ENCODE measurements at places on chromosomes 5 and 9. TPM values are rescaled to one million over a fixed set of nuclear protein-coding genes. Genes with fewer than 3 reads are reported as not detected.

Gene FOXD4
- 0.52 TPM for total RNA-seq

Gene TICAM2
- 9.1 TPM for total RNA-seq

Gene SH3RF2
- 1.2 TPM for total RNA-seq

Gene MYO10
- total RNA-seq = 21.5 TPM

Gene PCDHB10
- 2.8 TPM for total RNA-seq

Gene HEMGN
- total RNA-seq = not detected

Gene TLR4
- 11.0 TPM for total RNA-seq

Gene GPSM1
- total RNA-seq = 34.1 TPM

DNA sequence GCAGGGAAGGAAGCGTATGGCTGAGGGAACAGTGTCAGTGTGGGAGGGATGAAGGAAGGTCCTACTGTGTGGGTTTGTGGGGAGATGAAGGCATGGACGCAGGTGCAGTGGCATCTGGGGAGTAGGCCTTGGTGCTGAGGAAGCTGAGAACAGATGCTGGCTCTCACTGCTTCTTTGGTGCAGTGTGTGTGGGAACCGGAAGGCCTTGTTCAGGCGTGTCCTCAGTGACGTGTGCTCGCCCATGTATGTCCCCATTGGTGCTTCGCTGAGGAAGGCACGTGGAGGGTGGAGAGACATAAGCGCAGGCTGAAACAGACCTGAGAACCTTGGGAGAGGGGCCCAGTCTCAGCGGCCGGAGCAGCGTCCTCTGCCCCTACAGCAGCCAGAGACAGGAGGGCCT, 18.7 kb downstream of the ADAMTS13 start:
- no peak for DNase-seq

- no peak for DNase-seq
Measured at GRCh38 chr5:69105996-69106906, 12.4 kb downstream of the SLC30A5 start.

GRCh38 chr5:90987726-90988125, 395.4 kb downstream of the ARRDC3 start:
- DNase-seq = no peak

- no peak for DNase-seq
Measured at GRCh38 chr5:119902593-119902992, 273.2 kb downstream of the FAM170A start.

GRCh38 chr5:95959888-95960666, 1.6 kb downstream of the ELL2 start:
- DNase-seq = peak; percentile 57

DNA sequence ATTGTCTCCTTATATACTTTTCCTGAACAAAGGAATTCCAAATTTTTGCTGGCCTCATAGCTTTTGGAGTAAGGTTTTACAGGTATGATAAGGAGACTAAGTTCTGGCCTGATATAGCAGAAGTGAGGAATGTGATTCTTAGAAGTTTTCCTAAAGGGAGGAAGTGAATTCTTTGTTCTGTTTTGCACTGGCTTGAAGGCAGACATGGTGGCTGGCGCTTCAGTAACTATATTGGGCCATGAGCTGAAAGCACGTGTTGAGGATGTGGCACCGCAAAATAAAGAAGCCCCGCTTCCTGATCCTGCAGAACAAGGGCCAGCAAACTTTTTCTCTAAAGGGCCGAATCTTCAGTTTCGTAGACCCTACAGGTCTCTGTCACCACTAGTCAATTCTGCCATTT, 224.2 kb downstream of the SNX18 start:
- DNase-seq = no peak

DNA sequence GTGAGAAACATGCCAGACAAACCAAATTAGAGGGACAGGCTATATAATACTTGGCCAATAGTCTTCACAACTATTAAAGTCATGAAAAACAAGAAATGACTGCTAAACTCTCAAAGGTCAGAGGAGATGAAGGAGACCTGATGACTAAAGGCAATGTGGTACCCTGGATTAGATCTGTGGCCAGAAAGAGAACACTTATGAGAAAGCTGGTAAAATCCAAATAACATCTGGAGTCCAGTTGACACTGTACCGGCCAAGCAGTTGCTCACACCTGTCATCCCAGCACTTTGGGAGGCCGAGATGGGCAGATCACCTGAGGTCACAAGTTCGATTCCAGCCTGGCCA, 24.4 kb downstream of the ATOX1 start:
- DNase-seq = peak; percentile 68

GRCh38 chr5:134053840-134054338, 49.1 kb upstream of the VDAC1 start:
- peak; percentile 20 for DNase-seq

DNA sequence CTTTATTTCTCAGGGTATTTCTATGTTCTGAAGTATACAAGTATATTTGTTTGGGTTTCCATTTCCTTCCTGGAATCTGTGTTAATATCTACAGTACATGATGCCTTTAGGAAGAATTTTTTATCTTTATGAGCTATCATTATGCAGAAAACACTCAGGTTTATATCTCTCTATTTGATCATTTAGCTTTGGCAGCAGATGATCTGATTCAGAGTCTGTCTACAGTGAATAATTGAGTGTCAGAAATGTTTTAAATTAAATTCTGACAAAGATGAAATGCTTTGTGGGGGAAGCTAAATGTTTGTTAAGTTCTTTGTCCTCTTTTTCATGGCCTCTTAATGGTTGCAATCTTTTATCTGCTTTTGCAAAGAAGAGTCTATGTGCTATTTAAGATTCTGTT, 2141.0 kb upstream of the ACO1 start:
- no peak for DNase-seq

DNA sequence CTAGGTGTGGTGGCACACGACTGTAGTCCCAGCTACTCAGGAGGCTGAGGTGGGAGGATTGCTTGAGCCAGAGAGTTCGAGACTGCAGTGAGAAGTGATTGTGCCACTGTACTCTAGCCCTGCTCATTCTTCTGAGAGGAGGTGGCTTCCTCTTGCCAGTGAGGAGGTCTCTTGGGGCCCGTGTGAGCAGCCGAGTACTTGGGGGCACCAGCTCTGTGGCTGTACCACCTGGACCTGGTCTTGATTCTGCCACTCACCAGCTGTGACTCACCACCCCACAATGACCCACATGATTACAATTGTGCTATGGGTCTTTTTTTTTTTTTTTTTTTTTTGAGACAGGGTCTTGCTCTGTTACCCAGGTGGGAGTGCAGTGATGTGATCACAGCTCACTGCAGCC, 18.0 kb upstream of the CRB2 start:
- DNase-seq = no peak

GRCh38 chr9:89418882-89419640, 78.9 kb downstream of the SEMA4D start:
- no peak for DNase-seq

DNA sequence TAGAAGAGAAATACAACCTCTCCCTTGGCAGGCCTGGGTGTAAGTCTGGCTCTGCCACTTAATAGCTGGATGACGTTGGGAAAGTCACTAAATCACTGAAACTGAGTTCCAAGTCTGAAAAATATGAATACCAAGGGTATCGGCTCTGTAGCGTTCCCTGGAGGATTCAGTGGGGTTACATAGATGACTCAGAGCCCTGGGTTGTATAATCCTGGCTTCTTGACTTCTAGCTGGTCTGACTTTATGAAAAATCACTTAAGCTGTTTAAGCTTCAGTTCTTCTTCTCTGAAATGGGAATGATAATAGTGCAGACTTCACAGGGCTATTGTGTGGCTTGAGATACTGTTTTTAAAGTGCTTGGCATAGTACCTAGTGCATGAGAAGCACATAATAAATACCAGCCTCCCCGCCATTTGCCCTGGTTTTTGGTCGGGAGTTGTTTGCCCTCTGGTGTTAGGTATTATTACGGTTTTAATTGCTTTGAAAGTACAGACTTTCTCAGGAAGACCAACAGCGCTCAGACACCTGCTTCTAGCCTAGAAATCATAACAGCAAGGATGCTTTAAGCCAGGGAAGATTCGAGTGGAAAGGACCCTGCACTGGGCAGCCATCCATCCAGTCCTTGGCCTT, 43.0 kb downstream of the CYFIP2 start:
- peak; percentile 56 for DNase-seq

GRCh38 chr5:130963798-130964197, 201.3 kb downstream of the HINT1 start:
- DNase-seq = peak; percentile 5

GRCh38 chr5:136076881-136077445, 48.2 kb downstream of the TGFBI start:
- no peak for DNase-seq

DNA sequence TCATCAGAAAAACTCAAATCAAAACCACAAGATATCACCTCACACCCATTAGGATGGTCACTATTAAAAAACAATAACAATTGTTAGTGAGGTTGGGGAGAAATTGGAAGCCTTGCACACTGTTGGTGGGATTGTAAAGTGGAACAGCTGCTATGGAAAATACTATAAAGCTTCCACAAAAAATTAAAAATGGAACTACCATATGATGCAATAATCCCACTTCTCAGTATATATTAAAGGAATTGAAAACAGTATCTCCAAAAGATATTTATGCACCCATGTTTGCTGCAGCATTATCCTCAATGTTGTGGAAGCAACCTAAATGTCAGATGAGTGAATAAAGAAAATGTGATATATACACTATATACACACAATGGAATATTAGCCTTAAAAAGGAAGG, 14.5 kb upstream of the ADRA1B start:
- DNase-seq = no peak

DNA sequence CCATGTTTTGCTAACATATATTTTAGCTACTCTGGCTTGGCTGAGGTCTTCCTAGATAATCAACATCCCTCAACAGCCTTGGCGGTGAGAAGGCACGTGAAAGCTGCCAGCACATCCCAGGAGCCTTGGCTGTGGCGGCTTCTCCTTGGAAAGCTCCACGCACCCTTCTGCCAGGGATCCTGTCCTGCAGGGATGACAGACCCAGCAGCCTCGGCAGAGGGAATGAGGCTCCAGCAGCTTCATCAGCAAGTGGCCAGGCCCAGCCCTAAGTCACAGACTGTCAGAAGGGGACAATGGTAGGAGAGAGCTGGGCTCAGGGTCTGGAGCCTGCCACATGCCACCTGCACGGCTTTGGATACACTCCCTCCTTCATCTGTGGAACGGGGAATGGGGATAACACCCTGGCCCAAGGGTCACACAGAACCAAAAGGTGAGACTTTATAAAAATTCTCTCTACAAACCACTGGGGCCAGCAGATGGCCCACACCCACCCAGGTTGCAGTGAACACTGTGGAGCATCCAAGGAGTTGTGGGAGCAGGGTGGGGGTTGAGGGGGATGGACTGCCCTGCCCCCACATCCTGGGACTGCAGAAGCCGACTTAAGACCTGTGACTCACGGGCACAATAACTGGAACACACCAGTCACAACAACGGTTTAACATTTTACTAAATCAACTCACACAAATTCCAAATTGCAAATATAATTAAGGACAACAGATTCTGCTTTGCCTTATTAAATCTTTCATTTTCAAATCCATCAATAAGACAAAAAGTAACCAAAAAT, 65.1 kb downstream of the MACROH2A1 start:
- DNase-seq = no peak

GRCh38 chr9:97889941-97890887, 32.1 kb downstream of the TRMO start:
- no peak for DNase-seq

- DNase-seq = no peak
Measured at GRCh38 chr5:51376509-51376908, 6.7 kb upstream of the ISL1 start.

DNA sequence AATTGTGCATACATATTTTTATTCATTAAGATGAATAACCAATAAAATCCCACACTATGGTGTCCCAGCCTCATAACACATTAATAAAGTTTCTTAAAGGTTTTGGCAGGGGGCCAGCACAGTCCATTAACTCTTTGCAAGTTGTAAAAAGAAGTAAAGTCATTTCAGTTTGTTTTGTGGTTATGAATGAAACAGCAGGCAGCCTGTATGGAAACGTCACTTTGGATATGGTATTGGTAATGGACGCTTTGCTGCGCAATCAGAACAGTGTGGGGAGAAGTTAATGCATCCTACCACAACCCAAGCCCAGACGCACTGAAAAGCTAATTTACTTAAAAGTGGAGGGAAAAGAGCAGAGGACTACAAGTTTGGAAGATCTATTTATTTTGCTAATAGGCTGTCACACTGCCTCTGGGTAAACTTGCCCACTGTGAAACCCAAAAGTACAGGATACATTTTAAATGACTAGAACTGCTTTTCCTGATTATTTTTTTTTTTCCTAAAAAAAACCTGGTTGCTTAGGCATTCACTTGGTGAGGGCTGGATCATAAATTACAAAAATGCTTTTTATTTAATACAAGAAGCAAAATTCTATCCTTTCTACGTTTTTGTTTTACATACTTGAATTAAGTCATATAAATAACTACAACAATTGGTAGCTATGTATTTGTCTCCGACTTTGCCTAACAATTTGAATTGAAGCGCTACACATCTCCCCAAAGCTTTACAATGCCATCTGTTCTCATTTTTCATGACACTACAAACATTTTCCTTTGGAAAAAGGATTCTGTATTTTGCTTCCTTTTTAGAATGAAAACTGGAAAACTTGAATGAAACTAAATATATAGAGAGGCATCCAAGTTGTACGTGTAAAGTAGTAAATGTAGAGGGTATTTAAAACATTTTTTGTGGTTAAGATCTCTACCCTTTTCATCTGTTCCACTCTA, 104.3 kb downstream of the NFIB start:
- no peak for DNase-seq

DNA sequence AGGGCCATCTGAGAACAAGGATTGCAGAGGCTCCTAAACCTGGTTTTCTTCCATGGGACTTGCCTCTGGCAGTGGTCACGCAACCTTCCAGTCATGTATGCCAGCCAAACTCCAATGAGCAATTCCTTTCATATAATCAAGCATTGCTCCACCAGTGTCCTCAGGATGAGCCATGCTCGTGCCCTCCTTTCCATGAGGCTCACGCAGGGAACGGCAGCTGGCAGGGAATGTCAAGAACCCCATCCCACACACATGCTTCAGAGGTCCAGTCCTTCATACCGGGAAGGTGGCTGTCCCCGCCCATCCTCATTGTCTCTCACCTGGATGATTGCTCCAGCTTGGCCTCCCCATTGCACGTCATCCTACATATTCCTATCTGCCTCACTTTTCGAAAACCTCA, 13.4 kb upstream of the ZBTB34 start:
- DNase-seq = no peak

DNA sequence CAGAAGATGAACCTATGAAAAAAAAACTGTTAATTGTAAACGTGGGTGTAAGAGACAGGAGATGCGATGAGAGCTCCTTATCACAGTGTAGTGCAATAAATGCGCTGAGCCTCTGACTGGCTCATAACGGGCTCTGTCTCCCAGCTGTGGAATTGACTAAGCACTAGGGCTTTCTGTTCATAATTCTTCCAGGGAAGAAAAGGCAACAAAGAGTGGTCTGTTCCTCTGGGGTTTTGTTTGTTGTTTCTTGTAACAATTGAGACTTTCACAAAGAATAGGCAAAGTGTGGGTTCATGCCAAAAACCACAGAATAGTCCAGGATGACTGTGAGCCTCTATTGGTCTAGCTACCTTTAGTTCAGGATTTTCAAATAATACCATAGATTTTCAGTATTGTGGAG, 39.4 kb downstream of the UBE2QL1 start:
- no peak for DNase-seq

- no peak for DNase-seq
Measured at GRCh38 chr9:72457366-72457765, 64.0 kb upstream of the TMC1 start.
